Renal cortical epithelial cell (primary cell): ENCODE measurements at places on chromosomes 1 and 21. TPM values are rescaled to one million over a fixed set of nuclear protein-coding genes. Genes with fewer than 3 reads are reported as not detected.

The TNFRSF18 gene
- 0.50 TPM in 1 of 2 replicates, not detected in the other for total RNA-seq

The ACKR1 gene
- not detected in 2 replicates for total RNA-seq

The INKA2 gene
- 1.0 and 4.7 TPM in 2 replicates for total RNA-seq

The OR2T2 gene
- not detected in 2 replicates for total RNA-seq

The CLDN17 gene
- total RNA-seq: not detected in 2 replicates

The SPRR3 gene
- total RNA-seq: not detected in 2 replicates

The KRTAP13-2 gene
- total RNA-seq: not detected in 2 replicates

The ANKRD35 gene
- total RNA-seq: 0.10 TPM in 1 of 2 replicates, not detected in the other

The OPN3 gene
- total RNA-seq: 62.5 and 114 TPM in 2 replicates

The LCE1B gene
- not detected in 2 replicates for total RNA-seq

The AHCYL1 gene
- 47.9 and 120 TPM in 2 replicates for total RNA-seq

The PWP2 gene
- total RNA-seq: 5.4 TPM in 1 of 2 replicates, not detected in the other

The TRIM17 gene
- 0.69 and 1.5 TPM in 2 replicates for total RNA-seq

The SYT6 gene
- not detected in 2 replicates for total RNA-seq

The FCRL5 gene
- not detected in 2 replicates for total RNA-seq

The GALNT2 gene
- total RNA-seq: 60.1 and 119 TPM in 2 replicates

The HAO2 gene
- not detected in 2 replicates for total RNA-seq

The HSD3B1 gene
- total RNA-seq: not detected in 2 replicates
